ENCODE measurements at places on chromosomes 16 and 17.
A peak's percentile ranks its signal among the peaks of the same experiment; 100 is the strongest.

GRCh38 chr17:44955674-44956425 lies 8.3 kb upstream of the KIF18B start:
- DNase-seq: no peak

- peak; percentile 35 for DNase-seq
Observed at GRCh38 chr17:55318081-55318480, 53.3 kb downstream of the HLF start.

GRCh38 chr17:16214190-16215001 lies 938 bp downstream of the NCOR1 start:
- DNase-seq: no peak

DNA sequence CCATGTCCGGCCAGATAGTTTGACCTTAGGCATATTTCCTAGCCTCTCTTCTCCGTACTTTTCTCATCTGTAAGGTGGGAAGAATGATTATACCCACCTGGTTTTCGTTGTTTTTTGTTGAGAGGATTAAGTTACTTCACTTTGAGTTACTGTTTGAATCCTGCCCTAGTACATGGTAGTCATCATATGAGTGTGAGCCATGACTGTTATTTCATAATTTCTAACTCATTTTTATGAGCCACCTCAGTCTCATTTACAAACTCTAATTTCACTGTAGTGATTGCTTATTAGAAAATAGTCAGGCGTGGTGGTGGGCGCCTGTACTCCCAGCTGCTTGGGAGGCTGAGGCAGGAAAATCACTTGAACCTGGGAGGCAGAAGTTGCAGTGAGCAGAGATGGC lies 45.1 kb downstream of the YPEL2 start:
- no peak for DNase-seq

DNA sequence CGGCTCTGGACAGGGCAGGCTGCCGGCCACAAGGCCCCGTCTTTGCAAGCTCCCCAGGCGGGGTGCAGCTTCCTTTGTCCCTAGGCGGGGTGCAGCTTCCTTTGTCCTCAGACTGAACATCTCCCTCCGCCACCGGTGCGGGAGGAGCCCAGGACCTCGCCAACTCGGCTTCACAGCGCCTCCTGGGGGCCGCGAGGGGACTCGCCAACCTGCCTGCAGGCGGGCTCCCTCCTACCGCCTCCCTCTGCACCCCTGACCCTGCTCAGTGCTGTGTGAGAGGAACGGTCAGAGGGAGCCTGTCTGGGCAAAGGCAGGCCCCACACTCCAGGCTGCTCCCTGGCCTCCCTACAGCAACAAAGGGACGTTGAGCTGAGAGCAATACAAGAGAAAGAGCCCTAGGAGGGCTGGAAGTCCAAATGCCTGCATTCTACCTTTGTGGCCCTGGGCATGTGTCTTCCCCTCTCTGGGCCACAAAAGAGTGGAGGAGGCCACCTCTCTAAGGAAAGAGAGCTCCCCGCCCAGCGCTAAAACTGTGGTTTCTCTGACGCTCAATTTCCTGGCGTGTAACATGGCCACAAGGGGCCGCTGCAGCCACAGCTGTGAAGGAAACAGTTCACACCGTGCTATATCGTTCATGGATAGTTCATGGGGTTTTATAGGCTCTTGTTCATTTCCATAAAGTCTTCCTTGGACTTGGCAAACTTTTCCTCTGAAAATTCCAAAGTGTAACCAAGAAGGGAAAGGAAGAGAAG lies 20.9 kb upstream of the KRT19 start:
- DNase-seq: peak; percentile 72

DNA sequence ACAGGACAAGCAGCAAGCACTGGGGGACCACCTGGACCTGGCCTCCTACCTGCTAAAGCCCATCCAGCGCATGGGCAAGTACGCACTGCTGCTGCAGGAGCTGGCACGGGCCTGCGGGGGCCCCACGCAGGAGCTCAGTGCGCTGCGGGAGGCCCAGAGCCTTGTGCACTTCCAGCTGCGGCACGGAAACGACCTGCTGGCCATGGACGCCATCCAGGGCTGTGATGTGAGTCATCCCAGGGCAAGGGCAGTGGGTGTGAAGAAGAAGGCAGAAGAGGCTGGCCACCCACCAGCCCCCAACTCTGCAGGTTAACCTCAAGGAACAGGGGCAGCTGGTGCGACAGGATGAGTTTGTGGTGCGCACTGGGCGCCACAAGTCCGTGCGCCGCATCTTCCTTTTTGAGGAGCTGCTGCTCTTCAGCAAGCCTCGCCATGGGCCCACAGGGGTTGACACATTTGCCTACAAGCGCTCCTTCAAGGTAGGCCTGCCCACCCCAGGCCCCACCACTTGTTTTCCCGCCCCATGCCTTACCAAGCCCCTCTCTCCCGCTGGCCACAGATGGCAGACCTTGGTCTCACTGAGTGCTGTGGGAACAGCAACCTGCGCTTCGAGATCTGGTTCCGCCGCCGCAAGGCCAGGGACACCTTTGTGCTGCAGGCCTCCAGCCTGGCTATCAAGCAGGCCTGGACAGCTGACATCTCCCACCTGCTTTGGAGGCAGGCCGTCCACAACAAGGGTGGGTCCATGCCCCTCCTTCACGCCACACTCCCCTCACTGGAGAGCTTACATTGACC lies 7.3 kb downstream of the PLEKHG4 start:
- DNase-seq: no peak

GRCh38 chr17:66337866-66338485 lies 35.6 kb downstream of the PRKCA start:
- no peak for DNase-seq

DNA sequence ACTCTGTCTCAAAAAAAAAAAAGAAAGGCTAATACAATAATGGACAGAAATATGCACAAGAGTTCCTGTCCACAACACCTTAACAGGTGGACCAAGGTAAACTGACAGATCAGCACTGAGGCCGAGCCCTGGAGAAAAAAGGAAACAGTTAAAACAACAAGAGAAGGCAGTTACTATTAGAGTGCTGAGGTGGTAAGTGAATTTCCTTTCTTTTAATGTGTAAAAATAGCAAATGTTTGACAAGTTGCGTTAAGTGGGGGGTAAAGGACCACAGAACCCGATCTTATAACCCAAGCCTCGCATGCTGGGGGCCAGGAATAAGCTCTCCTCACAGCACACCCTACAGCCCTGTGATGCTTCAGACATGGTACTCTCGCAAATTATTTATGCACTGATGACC lies 24.8 kb downstream of the TXNDC11 start:
- DNase-seq: no peak

- DNase-seq: no peak
Observed at GRCh38 chr17:40479754-40480480, 21.5 kb downstream of the TNS4 start.

DNA sequence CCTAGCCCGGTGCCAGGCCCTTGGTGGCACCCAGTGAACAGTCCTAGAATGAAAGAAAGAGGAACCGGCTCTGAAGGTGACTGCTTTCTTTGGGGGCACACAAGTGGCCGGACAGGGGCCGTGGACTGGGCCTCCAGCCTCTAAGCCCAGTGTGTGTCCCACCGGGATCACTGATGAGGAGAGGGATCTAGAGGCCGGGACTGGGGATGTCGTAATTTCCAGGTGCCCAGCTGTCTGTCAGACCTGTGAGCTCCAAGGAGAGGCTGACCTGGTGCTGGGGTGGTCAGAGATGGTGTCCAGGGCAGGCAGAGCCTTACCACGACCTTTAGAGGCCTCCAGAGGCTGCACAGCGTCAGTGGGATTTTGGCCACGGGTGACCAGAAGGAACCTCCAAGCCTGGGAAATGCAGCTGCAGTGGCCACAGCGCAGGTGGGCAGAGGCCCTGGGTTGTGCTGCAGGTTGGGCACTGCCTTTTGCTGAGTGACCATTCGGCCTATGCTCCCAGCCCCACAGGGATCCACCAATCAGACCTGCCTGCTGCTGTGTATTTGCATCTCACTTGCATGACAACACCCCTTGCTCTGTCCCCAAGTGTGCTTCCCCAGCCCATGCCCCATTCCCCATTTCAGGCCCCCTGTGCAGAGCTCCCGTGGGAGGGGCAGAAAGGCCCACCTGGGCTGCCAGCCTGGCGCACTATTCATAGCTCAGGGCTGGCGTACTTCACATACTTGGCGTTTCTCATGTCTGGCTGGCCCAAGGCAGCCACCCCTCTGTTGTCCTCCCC lies 12.5 kb downstream of the ARHGAP23 start:
- no peak for DNase-seq

DNA sequence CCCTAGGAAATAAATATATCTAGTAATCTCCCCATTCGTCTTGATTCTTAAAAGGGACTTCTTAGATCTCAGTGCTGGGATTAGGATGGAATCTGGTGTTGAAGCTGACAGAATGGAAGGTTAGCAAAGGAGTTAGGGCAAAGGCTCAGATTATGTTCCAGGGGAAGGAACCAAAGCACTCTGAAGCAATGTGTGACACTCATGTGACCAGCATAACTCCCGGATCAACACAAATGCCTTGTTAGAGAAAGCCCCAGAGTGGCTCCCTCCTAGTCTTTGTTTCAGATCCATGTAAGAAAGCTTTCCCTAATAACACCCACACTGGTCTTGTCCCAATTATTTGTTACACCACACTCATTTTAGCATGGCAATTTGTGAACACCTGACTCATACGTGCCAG lies 62.6 kb upstream of the ERN1 start:
- no peak for DNase-seq

All from left lobe of liver (tissue), 2 donors.